ENCODE measurements at places on chromosomes 3 and 15. TPM values are rescaled to one million over a fixed set of nuclear protein-coding genes. Genes with fewer than 3 reads are reported as not detected.

Gene FAM81A
- 1.8 TPM for total RNA-seq

Gene RETNLB
- not detected for total RNA-seq

Gene CPNE9
- not detected for total RNA-seq

Gene PLA2G4E
- total RNA-seq = 0.08 TPM

Gene SLC6A11
- not detected for total RNA-seq

Gene HRG
- not detected for total RNA-seq
